CD8-positive, alpha-beta memory T cell (primary cell): ENCODE measurements at places on chromosomes 4 and X. TPM values are rescaled to one million over a fixed set of nuclear protein-coding genes. Genes with fewer than 3 reads are reported as not detected.

GRCh38 chr4:78659264-78659663 is 107.7 kb downstream of the ANXA3 start:
- peaks cover 17% of the 10 kb centered on the region for H3K4me1 ChIP-seq
- no peaks in the 10 kb centered on the region for H3K27me3 ChIP-seq
- no peaks in the 10 kb centered on the region for H3K36me3 ChIP-seq
- H3K27ac ChIP-seq = no peak overlapping the region
- no peak for DNase-seq
- H3K4me3 ChIP-seq = no peak overlapping the region

DNA sequence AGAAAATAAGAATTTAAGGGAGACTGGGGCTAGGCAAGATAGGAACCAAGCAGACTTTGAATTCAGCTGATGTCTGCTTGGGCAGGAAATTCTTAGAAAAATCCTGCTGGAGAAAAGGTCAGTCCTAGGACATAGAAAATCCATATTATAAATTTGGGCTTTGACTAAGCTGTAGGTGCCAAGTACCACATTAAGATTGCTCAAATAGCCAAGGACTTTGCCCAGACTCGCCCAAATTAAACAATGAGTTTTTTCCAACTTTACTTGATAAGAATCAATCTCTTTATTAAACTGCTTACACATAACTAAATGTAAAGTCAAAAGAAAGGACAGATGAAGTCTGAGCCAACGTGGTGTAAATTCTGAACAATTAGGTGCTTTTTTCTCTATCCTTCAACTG is 95.4 kb downstream of the FUNDC1 start:
- no peaks in the 10 kb centered on the region for H3K4me1 ChIP-seq
- no peaks in the 10 kb centered on the region for H3K36me3 ChIP-seq
- H3K27me3 ChIP-seq = no peaks in the 10 kb centered on the region
- H3K27ac ChIP-seq = no peak overlapping the region
- no peak for DNase-seq

DNA sequence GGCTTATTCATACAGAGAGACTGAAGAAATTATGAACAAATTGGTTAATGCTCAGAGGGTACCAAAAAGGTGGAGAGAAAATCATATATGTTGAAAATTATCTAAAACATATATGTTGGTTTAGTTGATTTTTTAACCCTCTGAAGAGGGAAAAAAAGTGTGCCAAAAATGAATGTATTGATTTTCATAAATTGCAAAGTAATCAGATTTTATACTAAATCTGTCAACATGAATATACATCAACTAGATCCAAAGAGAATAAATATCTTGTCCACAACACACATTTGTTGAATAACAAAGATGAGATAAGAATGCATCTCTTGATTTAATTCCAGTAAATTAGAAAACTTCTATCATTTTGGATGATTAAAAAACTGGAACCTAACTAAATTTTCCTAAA is 125.3 kb upstream of the TACR3 start:
- H3K4me1 ChIP-seq = no peaks in the 10 kb centered on the region
- H3K36me3 ChIP-seq = no peaks in the 10 kb centered on the region
- no peak overlapping the region for H3K27ac ChIP-seq

The CHST7 gene
- 3.9 TPM for total RNA-seq

GRCh38 chrX:44162964-44163475 is 180.5 kb downstream of the EFHC2 start:
- no peaks in the 10 kb centered on the region for H3K4me1 ChIP-seq
- H3K27ac ChIP-seq = no peak overlapping the region
- no peaks in the 10 kb centered on the region for H3K36me3 ChIP-seq
- no peak for DNase-seq

The SPATA4 gene
- not detected for total RNA-seq

- H3K27me3 ChIP-seq = no peaks in the 10 kb centered on the region
- DNase-seq = no peak
- H3K4me3 ChIP-seq = no peak overlapping the region
- no peaks in the 10 kb centered on the region for H3K36me3 ChIP-seq
- H3K27ac ChIP-seq = no peak overlapping the region
Measured at GRCh38 chr4:153809307-153809706, 20.4 kb upstream of the SFRP2 start.

The RAB40A gene
- 0.13 TPM for total RNA-seq

GRCh38 chr4:9937078-9937477 is 84.2 kb downstream of the SLC2A9 start:
- H3K27ac ChIP-seq = no peak overlapping the region
- H3K4me3 ChIP-seq = no peak overlapping the region
- H3K27me3 ChIP-seq = no peaks in the 10 kb centered on the region
- DNase-seq = no peak

The CSAG1 gene
- not detected for total RNA-seq

- no peak overlapping the region for H3K4me3 ChIP-seq
- H3K27me3 ChIP-seq = no peaks in the 10 kb centered on the region
- no peaks in the 10 kb centered on the region for H3K36me3 ChIP-seq
- DNase-seq = no peak
- no peak overlapping the region for H3K27ac ChIP-seq
Measured at GRCh38 chr4:76767983-76768382, 130.0 kb downstream of the SOWAHB start.

The SHISA3 gene
- 0.11 TPM for total RNA-seq

The FAM184B gene
- not detected for total RNA-seq

- H3K27me3 ChIP-seq = no peaks in the 10 kb centered on the region
- DNase-seq = no peak
- peaks cover 21% of the 10 kb centered on the region for H3K4me1 ChIP-seq
Measured at GRCh38 chrX:124393238-124393637, 46.9 kb downstream of the SH2D1A start.

- H3K4me3 ChIP-seq = no peak overlapping the region
- no peaks in the 10 kb centered on the region for H3K27me3 ChIP-seq
- no peak overlapping the region for H3K27ac ChIP-seq
- no peak for DNase-seq
- no peaks in the 10 kb centered on the region for H3K4me1 ChIP-seq
- H3K36me3 ChIP-seq = no peaks in the 10 kb centered on the region
Measured at GRCh38 chrX:23978491-23978890, 48.5 kb downstream of the KLHL15 start.

DNA sequence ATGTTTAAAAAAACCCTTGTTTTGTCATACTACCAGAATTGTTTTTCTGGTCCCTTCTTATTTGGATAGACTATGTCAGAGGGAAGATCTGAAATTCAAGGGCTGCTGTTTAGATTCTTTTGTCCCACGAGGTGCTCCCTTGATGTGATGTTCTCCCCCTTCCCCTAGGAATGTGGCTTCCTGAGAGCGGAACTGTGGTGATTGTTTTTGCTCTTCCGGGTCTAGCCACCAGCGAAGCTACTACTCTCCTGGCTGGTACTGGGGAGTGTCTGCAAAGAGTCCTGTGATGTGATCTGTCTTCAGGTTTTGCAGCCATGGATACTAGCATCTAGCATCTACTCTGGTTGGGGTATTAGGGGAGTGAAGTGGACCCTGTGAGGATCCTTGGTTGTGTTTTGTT is 271.1 kb downstream of the DCAF12L2 start:
- no peaks in the 10 kb centered on the region for H3K36me3 ChIP-seq
- no peaks in the 10 kb centered on the region for H3K27me3 ChIP-seq
- H3K27ac ChIP-seq = no peak overlapping the region
- no peak overlapping the region for H3K4me3 ChIP-seq

GRCh38 chr4:89496851-89497250 is 189.3 kb upstream of the GPRIN3 start:
- no peak overlapping the region for H3K27ac ChIP-seq
- DNase-seq = no peak
- no peaks in the 10 kb centered on the region for H3K36me3 ChIP-seq
- no peak overlapping the region for H3K4me3 ChIP-seq
- H3K4me1 ChIP-seq = no peaks in the 10 kb centered on the region

The FAM120C gene
- 8.2 TPM for total RNA-seq

GRCh38 chr4:7558436-7558835 is 123.7 kb upstream of the PSAPL1 start:
- no peak overlapping the region for H3K27ac ChIP-seq
- no peaks in the 10 kb centered on the region for H3K36me3 ChIP-seq
- no peaks in the 10 kb centered on the region for H3K4me1 ChIP-seq
- no peak overlapping the region for H3K4me3 ChIP-seq

The GPC3 gene
- total RNA-seq = not detected

DNA sequence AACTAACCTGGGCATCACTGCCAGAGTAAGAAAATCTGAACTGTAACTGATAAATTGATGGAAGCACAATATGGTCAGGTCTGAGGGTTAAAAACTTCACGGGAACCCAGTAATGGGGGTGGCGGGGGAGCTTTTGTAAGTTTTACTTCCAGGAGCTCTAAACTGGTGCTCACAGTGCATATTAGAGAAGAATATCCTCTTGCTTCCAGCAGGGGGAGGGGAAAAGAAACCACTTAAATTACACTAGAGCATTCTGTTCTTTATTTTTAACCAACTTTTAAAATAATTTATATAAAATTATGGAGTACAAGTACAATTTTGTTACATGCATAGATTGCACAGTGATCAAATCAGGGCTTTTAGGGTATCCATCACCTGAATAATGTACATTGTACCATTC is 33.7 kb downstream of the WDR17 start:
- no peak overlapping the region for H3K4me3 ChIP-seq
- DNase-seq = no peak
- H3K27ac ChIP-seq = no peak overlapping the region

DNA sequence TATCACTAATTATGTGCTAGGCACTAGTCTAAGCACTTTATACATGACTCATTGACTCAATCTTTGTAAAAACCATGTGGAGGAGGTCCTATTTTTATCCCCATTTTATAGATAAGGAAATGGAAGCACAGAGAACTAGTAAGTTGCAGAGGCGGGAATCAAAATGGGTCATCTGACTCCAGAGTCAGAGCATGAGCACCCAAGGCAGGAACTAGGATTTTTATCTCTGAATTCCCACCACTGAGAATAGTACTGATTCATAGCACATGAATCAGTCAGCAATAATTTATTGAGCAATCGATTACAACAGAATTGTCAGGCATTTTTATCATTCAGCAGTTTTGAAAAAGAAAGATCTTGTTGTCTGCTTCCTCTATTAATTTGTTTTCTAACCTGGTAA is 19.3 kb downstream of the SCARB2 start:
- peaks cover 13% of the 10 kb centered on the region for H3K4me1 ChIP-seq
- no peak overlapping the region for H3K27ac ChIP-seq
- H3K27me3 ChIP-seq = no peaks in the 10 kb centered on the region
- peaks cover 18% of the 10 kb centered on the region for H3K36me3 ChIP-seq

GRCh38 chr4:123956204-123956603 is 559.6 kb downstream of the SPRY1 start:
- H3K4me1 ChIP-seq = no peaks in the 10 kb centered on the region
- no peak for DNase-seq
- no peak overlapping the region for H3K27ac ChIP-seq

The DUSP21 gene
- total RNA-seq = not detected

DNA sequence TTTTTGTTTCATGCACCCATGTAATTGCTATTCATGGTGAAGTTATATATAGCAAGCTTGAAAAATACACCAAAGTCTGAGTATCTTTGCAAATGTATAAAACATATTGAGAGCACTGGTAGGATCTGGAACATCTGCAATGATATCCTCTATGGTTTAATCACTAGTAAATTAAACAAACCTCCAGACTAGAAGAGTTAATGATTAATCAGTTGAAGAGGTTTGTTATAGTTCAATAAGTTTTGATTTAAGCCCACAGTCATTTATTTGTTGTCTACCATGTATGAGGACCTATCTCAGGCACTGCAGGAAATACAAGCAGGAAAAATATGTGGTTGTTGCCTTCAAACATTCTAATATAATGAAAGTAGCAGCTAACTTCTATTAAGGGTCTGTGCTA is 16.5 kb downstream of the CYBB start:
- H3K36me3 ChIP-seq = no peaks in the 10 kb centered on the region
- H3K27me3 ChIP-seq = no peaks in the 10 kb centered on the region
- no peak for DNase-seq
- H3K4me3 ChIP-seq = no peak overlapping the region
- H3K4me1 ChIP-seq = peaks cover 11% of the 10 kb centered on the region

DNA sequence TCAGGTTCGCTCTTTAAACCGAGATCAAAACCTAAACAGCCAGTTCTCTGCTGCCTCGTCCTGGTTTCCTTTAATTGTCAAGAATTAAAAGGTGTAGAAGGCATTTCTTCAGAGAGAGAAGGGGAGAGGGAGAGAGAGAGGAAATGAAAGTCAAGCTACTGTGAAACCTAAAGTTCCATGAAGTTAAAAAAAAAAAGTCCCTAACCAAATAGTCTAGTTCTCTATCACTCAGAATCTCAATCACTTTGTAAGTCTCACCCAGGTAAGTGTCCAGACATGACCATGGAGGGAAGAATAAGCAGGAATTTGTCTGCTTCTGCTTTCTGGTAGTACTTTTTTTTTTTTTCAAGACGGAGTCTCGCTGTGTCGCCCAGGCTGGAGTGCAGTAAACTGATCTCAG is 18.8 kb upstream of the SMIM14 start:
- DNase-seq = no peak
- H3K36me3 ChIP-seq = no peaks in the 10 kb centered on the region
- no peak overlapping the region for H3K4me3 ChIP-seq

The GAGE12H gene
- total RNA-seq = not detected

GRCh38 chr4:150960818-150961217 is 54.3 kb downstream of the LRBA start:
- no peaks in the 10 kb centered on the region for H3K27me3 ChIP-seq
- DNase-seq = no peak

The TMEM255A gene
- 0.09 TPM for total RNA-seq

- no peak overlapping the region for H3K27ac ChIP-seq
- no peaks in the 10 kb centered on the region for H3K36me3 ChIP-seq
- H3K4me1 ChIP-seq = no peaks in the 10 kb centered on the region
- no peak overlapping the region for H3K4me3 ChIP-seq
Measured at GRCh38 chr4:120824946-120825345, 97.6 kb downstream of the PRDM5 start.

GRCh38 chrX:134764202-134764785 is 106.0 kb upstream of the PLAC1 start:
- H3K4me3 ChIP-seq = no peak overlapping the region
- no peaks in the 10 kb centered on the region for H3K27me3 ChIP-seq
- H3K27ac ChIP-seq = no peak overlapping the region
- H3K36me3 ChIP-seq = no peaks in the 10 kb centered on the region

The H2BW2 gene
- total RNA-seq = not detected

The VEGFC gene
- not detected for total RNA-seq

DNA sequence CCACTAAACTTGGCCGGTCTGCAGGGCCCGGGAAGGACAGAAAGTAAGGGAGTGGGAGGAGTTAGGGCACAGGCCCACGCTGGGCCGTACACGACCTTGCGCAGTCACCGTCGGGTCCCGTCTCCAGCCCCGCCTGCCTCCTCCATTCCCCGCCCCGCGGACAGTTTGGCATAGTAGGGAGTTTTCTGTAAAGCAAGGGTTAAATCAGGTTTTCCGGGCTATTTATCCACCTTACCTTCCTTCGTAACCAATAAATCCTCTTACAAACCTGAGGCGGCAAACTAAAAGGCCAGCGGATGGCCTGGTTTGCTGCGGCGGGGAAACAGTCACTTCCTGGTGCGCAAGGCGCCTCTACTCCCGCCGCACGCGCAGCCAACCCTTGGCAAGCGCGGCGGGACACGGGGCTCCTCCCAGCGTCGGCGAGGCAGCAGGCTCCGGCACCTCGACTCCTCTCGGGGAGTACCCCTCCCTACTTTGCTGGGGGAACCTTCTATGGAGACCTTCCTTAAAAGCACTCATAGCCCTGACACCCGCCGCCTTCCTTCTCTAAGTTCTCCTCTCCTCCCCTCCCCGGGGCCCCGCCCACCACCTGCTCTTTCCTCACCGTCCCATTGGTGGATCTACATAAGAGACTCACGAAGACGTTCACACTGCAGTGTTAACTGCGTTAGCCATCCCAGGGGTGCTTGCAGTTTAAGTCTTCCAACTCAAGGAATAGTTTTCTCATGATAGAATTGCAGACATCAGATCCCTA is at the start of gene TRMT2B:
Gene TRMT2B, minus strand, starts transcription at position 563 of the 754 bp plus-strand sequence. CDS start 9,822 bp downstream, outside the sequence.
- no peaks in the 10 kb centered on the region for H3K27me3 ChIP-seq
- no peaks in the 10 kb centered on the region for H3K36me3 ChIP-seq
- H3K27ac ChIP-seq = peak within 1 kb of the TSS; percentile 91
- H3K4me1 ChIP-seq = peaks cover 10% of the 10 kb centered on the region
- H3K4me3 ChIP-seq = peak within 1 kb of the TSS; percentile 81
